ENCODE measurements at places on chromosomes 2 and 18.

GRCh38 chr2:108460345-108461037, 11.5 kb downstream of the GCC2 start:
- no peak for DNase-seq

DNA sequence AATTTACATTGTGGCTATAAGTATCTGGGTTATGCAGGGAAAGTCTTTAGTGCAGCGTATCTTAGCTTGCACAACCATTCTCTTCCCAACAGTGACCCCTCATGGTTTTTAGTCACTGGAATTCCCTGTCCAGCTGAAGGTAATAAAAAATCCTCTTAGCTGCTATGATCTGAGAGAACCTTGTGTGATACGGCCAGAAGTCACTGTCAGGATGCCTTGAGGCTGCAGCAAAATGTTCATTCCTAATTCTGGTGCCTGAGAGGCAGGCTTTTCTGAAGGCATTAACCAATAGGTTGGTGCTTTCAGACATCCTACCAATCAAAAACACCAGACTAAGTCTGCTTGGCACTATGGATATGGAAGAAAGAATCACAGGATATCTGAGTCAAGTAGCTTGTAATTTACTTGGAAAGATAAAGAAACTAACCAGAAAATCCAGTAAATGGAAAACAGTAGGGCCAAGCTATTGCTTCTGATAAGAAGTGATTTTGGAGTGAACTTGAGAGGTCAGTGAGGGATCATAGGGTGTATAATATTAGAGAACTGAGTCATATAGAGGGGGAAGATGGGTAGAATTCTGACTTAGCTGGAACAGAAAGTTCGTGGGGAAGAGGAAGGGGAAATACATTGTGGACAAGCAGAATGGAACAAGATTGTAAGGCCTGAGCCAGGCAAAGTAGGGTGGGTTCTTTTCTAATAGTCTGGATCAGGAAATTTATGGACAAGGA, 89.0 kb upstream of the SLC14A2 start:
- peak; percentile 27 for DNase-seq

GRCh38 chr2:122469147-122469546, 713.7 kb downstream of the TSN start:
- DNase-seq, result no peak

DNA sequence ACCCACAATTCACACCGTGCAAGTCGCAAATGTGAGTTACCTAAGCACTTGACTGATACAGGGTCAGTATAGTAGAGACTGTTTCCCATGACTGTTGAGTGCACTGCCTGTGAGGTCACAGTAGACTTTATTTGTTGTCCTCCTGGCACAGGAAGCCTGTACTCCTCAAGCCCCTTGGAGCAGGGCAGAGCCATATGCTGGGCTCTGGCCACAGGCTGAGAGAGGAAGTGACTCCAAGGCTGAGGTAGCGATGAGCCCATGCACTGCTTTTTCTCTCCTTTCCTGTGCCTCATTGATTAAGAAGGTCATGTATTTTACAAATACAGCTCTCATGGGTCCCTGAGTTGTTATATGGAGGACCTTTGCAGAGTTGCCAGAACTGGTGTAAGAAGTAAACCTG, 287.7 kb downstream of the SRBD1 start:
- DNase-seq, result no peak

DNA sequence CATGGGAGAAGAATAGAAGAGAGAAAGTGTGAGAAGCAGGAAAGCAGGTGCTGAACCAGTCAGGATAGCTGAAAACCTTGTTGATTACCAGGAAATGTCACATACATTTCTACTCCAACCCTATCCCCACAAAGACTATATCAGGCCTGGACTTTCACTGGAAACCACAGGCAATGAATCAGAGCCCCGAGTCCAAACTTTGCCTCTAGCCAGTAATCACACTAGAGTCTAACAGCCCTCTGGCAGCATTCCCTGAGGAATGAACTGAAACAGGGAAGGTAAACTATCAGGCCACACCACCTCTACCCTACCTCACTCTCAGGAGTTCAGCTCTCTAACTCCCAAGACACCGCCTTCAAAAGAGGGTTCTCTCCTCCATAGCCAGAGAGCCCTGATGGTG, 18.7 kb upstream of the IHH start:
- DNase-seq, result peak; percentile 63

DNA sequence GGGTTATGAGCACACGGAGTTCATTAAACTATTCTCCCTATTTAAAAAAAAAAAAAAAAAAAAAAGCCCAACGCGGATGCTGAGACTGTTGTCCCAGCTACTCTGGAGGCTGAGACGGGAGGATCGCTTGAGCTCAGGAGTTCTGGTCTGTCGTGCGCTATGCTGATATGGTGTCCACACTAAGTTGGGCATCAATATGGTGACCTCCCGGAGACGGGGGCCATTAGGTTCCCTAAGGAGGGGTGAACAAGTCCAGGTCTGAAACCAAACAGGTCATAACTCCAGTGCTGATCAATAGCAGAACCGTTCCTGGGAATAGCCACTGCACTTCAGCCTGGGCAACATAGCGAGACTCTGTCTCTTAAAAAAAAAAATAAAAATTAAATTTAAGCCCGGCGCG, 12.9 kb upstream of the ANKRD53 start:
- DNase-seq, result no peak

DNA sequence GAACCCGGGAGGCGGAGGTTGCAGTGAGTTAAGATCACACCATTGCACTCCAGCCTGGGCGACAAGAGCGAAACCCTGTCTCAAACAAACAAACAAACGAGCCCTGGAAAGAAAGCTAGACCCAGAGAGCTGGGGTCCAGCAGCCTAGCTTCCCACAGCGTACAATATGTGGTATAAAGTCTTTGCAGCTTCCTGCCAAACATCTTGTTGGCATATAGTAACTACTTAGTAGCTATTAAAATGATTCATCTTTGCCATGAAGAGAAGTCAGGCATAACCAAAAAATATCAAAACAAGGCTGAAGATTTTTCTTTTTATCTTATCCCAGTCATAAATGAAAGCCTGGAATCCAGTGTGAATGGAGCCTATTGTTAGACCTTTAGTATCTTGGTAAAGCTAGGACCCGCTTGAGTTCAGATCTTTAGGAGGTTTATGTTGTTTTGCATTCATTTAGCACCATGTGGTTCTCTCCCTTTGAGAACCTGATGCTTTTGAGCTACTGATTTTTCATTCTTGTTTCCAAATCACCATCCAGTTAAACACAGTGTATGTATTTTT, 139.7 kb upstream of the NOSTRIN start:
- DNase-seq, result no peak

DNA sequence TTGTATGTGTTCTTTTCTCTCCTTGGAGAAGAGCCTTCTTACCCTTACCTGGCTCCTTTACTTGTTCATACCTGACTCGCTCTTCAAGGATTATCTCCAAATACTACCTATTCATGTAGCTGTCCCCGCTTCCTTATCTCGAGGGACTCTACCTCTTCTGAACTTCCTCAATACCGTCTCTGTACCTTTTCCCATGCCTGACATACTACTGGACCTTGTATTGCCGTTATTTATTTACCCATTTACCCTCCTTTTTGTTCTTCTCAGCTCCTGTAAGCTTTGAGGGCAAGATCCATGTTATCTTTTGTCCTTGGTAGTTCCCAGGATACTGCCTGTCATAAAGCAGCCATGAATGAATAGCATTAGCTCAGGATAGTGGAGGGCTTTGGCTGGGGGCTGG, 32.5 kb downstream of the KCNS3 start:
- no peak for DNase-seq

DNA sequence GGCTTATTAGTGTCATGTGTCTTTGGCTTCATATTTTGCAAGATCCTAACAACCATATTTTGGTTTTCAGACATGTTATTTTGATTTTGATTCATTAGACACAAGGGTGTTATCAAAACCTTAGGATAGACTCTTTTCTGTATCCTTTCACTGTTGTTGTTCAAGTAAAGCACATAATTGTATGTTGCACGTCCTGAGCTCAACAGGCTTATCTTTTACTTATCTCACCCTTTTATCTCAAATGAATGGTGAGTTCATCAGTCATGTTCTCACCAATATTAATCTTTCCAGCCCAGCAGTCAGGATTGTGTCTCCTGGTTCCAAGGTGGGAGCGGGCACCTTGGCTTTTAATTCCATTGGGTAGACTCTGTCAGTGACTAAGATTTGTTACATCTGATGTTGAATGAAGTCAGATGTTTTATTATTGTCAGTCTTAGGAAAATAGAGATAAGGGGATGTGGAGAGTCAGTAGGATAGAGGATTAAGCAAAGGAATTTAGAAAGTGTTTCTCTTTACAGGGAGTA, 11.9 kb downstream of the GPN1 start:
- DNase-seq, result no peak

- no peak for DNase-seq
Observed at GRCh38 chr2:27177441-27178351, 28.9 kb downstream of the TCF23 start.

- DNase-seq, result no peak
Observed at GRCh38 chr2:37555457-37555856, 116.0 kb downstream of the CDC42EP3 start.

DNA sequence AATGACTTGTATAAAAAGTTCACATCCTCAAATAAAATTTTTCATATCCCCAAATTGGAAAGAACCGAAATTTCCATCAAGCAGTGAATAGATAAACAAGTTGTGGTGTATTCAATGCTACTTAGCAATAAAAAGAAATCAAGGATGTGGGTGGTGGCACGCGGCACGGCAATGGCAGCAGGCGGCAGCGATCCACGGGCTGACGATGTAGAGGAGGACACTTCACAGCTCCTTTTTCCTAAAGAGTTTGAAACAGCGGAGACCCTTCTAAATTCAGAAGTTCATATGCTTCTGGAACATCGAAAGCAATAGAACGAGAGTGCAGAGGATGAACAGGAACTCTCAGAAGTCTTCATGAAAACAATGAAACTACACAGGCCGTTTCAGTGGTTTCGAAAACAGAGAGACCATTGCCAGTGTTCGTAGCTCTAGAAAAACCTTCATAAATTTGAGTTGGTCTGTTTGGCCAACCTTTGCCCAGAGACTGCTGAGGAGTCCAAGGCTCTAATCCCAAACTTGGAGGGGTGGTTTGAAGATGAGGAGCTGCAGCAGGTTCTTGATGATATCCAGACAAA, 9.8 kb upstream of the IL36A start:
- DNase-seq, result no peak

DNA sequence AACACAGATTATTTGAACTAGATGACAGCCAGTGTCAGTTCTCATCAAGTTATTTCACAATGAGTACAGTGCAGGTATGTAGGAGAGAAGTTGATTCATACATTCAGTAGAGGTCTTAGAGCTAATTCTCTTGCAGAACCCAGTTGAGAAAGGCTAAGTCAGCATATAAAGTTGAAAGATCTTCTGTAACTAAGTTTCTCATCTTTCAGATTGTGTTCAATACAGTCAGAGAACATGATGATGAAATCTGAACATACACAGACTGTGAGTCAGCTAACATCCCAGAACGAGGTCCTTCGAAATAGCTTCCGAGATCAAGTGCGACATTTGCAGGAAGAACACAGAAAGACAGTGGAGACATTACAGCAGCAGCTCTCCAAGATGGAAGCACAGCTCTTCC, 41.9 kb upstream of the LIMS1 start:
- peak; percentile 46 for DNase-seq
